NCI-H1105 treated with DMSO at 0.1 percent for 48 hours (cell line): ENCODE measurements at places on chromosomes 6 and 20.

DNA sequence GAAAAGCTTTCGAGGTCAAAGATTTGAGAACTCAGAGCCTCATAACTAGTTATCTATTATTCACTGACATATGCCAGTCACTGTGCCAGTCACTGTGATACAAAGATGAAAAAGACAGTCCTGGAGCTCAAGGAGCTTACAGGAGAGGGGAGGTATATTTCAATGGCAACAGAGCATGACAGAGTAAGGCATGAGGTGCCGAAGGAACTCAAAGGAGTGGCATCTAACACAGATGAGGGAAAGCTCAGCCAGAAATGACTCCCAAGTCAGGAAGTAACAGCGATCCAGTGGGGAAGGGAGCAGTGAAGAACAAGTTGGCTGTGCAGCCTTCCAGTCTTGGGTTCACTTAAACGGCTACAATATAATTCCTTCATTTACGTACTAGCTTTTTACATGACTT lies 46.6 kb downstream of the DTNBP1 start:
- no peak for DNase-seq

DNA sequence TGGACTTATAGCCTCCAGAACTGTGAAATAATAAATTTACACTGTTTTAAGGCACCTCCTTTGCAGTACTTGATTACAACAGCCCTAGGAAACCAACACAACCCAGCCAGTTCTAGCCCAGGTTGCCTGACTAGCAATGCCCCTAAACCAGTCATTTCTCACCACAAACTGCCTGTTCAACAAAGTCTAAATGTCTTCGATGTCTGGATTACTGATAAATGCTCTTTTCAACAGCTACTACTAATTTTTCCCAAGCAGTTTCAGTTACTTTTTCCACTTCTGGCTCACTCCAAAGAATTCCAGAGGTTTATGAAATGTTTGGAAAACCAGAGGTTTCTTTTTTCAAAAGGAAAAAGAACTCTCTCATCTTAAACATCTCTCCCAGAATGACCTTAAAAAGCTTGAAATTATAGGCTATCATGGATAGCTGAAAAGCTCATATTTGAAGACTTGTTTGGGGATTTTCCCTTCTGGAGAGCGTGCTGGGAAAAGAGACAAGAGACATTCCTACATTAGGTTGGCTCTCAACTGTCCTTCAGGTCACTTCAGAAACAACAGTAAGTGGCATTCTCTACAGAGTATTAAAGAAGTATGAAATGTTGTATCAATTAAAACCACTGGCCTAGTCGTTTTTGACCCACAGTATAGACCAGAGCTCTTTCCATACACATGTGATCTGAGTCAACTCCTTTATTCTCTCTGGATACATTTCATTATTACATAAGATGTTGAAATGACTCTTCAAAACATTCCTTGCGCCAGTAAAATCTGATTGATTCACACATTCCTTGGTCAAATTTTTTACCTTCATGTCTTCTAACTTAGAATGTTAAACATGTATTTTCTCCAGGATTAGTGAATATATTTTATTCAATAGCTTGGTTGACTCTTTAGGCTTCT lies 265.9 kb downstream of the COL12A1 start:
- DNase-seq, result no peak

DNA sequence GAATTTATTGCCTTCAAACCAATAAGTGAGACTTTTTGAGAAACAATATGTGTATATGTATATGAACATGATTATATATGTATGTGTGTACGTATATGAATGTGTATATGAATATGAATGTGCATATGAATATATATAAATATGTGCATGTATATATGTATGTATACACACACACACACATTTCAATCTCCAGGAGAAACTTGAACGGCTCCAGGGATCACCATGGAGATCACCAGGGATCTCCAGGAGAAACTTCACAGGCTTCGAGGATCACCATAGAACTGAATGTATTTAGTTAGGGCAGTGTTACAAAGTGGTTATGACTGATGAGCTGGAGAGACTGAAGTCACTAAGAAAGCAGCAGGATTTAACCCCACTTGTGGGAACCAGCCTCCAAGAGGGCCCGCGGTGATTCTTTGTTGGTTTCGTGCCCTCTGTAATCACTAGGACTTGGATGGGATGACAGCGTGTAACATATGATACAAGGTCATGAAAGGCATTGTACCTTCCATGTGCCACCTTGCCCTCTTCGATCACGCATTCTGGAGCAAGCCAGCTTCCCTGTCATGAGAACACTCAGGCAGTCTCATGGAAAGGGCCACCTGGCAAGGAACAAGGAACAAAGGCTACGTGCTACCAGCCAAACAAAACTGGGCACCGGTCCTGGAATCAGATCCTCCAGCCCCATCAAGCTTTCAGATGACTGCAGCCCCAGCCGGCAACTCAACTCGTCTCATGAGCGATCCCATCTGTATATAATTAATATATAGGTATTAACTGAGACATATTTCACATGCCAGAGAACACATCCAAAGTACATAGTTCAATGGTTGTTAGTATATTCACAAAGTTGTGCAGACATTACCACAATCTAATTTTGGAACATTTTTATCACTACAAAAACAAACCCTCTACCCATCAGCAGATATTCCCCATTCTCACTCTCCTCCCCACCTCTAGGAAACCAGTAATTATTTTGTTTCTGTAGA lies 8.6 kb downstream of the FAM50B start:
- DNase-seq, result no peak

- DNase-seq, result peak; percentile 91
Measured at GRCh38 chr6:103925317-103925716, 934.4 kb downstream of the HACE1 start.

GRCh38 chr6:33410050-33410710 lies 634 bp upstream of the PHF1 start:
- peak; percentile 97 for DNase-seq

DNA sequence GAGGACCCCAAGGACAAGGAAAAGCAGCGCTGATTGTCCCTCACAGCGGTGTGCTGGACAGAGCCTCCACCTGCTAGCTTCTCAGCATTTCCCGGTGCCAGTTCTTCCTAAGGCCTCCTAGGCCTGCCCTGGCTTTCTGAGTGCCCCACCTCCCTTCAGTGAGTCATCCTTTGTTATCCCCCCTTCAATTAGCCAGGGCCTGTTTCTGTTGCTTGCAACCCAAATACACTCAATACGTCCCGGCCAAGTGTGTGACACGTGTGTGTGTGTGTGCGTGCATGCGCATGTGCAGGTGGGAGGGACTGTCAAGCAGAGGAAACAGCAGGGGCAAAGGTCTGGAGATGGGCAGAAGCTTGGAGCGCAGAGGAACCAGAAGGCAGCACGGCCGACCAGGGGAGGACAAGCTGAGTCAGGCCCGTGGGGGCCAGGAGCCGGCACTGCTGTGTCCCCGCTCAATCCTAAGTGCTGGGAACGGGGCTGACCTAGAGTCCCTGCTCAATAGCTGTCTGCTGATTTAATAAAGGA lies 159.8 kb downstream of the PREX1 start:
- DNase-seq, result no peak

DNA sequence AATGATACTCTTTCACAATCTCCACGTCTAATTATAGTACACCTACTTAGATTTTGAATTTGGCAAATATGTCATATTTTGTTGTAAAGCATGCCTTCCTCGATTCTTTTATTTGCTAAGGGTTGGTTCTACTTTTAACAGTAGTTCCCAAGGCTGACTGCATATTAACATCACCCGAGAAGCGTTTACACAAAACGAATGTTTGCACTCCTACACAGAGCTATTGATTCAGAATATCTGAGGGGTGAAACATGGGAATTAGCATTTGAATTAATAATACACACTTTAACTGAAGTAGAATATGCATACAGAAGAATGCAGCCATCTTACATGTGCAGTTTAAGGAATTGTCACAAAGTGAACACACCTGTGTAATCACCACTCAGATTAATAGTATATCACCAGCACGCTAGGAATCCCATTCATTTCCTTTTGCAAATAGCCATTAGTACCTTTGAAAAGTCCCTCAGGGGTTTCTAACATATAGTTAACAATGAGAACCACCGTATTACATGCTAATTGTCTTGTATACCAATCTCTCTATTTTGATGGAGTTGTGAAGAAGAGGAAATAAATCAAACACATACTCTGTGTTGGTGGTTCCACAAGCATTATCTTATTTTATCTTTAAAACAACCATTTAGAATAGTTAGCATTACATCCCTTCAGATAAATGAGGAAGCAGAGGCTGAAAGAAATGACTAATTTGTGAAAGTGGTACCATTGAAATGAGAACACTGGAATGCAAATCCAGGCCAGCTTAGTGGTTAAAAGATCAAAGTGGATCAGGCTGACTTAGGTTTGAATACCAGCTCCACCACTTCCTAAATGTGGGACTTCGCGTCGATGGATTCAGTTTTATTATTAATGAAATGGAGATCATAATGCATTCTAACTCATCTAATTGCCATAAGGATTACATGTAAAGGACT lies 317.6 kb downstream of the HDGFL1 start:
- no peak for DNase-seq

DNA sequence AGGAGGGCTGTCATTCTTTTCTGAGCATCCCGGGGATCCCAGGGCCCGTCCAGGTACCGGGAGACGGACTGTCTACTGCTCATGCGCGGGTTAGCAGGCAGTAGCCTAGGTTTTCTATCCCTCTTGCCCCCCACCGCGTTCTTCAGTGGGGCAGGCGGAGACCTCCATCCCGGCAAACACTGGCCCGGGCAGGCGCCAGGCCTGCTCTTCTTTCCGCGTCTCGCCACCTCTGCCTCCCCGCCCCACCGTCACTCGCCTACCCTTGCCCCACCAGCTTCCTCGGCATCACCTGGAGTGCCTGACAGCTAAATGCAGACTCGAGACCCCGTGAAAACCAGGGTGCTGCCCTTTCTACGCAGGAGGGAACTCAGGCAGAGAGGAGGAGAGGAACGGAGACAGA lies 1937.7 kb upstream of the DEFB115 start:
- DNase-seq, result no peak

DNA sequence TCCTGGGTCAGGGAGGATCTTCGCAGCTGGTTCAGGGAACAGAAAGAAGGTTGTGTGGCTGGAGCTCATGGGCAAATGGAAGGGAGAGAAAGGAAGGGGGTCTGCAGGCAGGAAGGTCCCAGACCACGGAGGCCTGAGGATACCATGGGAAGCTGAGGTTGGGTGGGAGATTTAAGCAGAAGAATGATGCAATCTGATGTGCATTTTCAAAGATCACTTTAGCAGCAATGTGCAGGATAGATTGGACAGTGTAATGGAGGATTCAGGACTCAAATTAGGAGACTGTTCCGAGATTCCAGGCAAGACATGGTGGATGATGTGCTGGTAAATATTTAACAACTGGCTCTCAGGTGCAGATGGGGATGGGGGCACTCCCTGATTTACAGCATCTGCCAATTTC lies 5.8 kb upstream of the RRBP1 start:
- no peak for DNase-seq

GRCh38 chr20:57570920-57571319 lies 10.0 kb downstream of the PCK1 start:
- DNase-seq, result no peak

- DNase-seq, result no peak
Measured at GRCh38 chr6:39634646-39635341, 90.4 kb downstream of the KIF6 start.
